ENCODE measurements at places on chromosomes 7 and 10. TPM values are rescaled to one million over a fixed set of nuclear protein-coding genes. Genes with fewer than 3 reads are reported as not detected.

LRRC61 gene
- total RNA-seq = 14.3 TPM

H2BK1 gene
- not detected for total RNA-seq

CTNNA3 gene
- 12.9 TPM for total RNA-seq

ACHE gene
- total RNA-seq = 0.90 TPM

NXPH1 gene
- total RNA-seq = not detected

TRIM73 gene
- 4.4 TPM for total RNA-seq

DOCK1 gene
- 72.6 TPM for total RNA-seq

SND1 gene
- total RNA-seq = 154 TPM

TEX47 gene
- total RNA-seq = not detected

SEMA3A gene
- total RNA-seq = 134 TPM

MYL10 gene
- not detected for total RNA-seq

SUFU gene
- 14.7 TPM for total RNA-seq

FOXL3 gene
- total RNA-seq = not detected

MACC1 gene
- total RNA-seq = 7.2 TPM

COBL gene
- total RNA-seq = 6.3 TPM

CLEC5A gene
- not detected for total RNA-seq

SORCS1 gene
- total RNA-seq = 15.2 TPM

CYP2C19 gene
- total RNA-seq = not detected

TRIM74 gene
- 0.36 TPM for total RNA-seq

MOGAT3 gene
- total RNA-seq = not detected

YAE1 gene
- 33.6 TPM for total RNA-seq

IDI2 gene
- not detected for total RNA-seq

MRPS24 gene
- 60.6 TPM for total RNA-seq

TRIL gene
- total RNA-seq = 14.3 TPM

COX15 gene
- 53.5 TPM for total RNA-seq

GPR85 gene
- total RNA-seq = 1.2 TPM

HERPUD2 gene
- total RNA-seq = 43.7 TPM

PGAM2 gene
- 11.3 TPM for total RNA-seq

NPVF gene
- not detected for total RNA-seq

Data from neural progenitor cell (in vitro differentiated cells).